ENCODE measurements at places on chromosomes 3 and 15. TPM values are rescaled to one million over a fixed set of nuclear protein-coding genes. Genes with fewer than 3 reads are reported as not detected.

GALNT15 gene
- 53.6 TPM for total RNA-seq

AGBL1 gene
- total RNA-seq, result not detected

PPARG gene
- 27.3 TPM for total RNA-seq

LYZL4 gene
- total RNA-seq, result not detected

DNA sequence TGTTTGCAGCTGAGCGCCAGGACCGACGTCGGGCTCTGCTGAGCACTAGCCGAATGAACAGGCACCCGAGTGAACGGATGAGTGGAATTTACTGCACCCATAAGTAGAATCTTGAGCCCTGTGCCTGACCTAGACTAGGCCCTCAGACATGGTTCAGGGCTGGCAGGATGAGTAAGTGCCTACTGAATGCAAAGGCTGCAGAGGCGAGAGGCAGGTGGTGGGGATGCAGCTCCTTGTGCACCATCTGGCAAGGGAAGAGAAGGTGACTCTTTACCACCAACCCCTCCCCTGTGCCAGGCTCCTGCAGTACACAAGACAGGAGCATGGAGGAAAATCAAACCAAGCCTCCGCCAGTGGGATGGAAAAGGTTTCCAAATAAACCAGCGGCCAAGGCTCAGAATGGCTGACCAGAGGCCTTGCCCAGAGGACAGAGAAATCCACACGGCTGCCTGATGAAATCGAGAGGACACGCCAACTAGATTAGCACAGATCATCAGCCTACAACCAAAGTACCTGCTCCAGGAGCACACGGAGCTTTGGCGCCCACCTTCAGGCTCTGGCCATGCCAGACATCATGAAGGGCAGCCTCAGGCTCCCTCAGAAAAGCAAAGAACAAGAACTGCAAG is 141.7 kb upstream of the IQSEC1 start:
- peaks cover 6% of the 10 kb centered on the region for H3K4me1 ChIP-seq
- no peaks in the 10 kb centered on the region for H3K27me3 ChIP-seq
- no peak overlapping the region for H3K27ac ChIP-seq
- no peaks in the 10 kb centered on the region for H3K36me3 ChIP-seq

DNA sequence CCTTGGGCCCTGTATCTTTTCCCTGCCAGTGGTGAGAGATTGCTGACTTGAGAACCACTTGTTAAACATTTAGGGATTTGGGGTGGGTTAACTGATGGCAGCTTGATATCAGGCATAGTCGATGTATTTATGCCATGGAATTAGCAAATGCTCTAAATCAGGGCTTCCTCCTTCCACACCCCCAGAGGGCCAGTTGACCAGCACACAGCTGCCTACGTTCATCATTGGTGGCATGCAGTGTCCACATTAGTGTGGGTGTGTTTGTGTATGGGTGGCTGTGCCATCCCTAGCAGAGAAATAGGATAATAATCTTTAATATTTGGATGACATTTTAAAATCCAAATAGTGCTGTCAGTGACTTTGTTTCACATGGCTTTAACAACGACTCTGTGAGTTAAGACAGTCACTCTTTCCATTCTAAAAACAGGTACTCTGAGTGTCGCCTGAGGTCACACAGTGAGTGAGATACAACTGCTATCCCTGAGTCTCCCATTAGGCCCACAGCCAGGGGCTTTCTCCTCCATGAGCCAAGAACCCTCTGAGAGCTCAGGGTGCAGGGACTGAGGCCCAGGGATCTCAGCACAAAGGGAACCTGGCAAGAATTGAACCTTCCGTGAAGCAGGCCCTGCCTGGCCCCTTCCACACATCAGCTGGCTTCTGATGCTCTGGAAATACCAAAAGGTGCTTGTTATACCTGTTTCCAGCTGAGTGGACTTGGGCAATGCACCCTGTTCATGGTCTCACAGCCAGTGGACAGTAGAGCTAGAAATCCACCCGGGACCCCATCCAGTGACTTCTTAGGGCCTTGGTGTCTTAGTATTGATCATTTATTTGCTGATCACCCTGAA is 4.3 kb upstream of the LTF start:
- H3K4me3 ChIP-seq, result no peak overlapping the region
- peaks cover 56% of the 10 kb centered on the region for H3K4me1 ChIP-seq
- no peaks in the 10 kb centered on the region for H3K36me3 ChIP-seq
- H3K27me3 ChIP-seq, result no peaks in the 10 kb centered on the region
- DNase-seq, result peak; percentile 72
- peak overlapping the region; percentile 67 for H3K27ac ChIP-seq

- no peaks in the 10 kb centered on the region for H3K27me3 ChIP-seq
- peaks cover 5% of the 10 kb centered on the region for H3K4me1 ChIP-seq
- H3K36me3 ChIP-seq, result no peaks in the 10 kb centered on the region
- no peak overlapping the region for H3K4me3 ChIP-seq
Observed at GRCh38 chr3:85030052-85030451, 71.3 kb downstream of the CADM2 start.
